ENCODE measurements at places on chromosomes 2 and 18.

DNA sequence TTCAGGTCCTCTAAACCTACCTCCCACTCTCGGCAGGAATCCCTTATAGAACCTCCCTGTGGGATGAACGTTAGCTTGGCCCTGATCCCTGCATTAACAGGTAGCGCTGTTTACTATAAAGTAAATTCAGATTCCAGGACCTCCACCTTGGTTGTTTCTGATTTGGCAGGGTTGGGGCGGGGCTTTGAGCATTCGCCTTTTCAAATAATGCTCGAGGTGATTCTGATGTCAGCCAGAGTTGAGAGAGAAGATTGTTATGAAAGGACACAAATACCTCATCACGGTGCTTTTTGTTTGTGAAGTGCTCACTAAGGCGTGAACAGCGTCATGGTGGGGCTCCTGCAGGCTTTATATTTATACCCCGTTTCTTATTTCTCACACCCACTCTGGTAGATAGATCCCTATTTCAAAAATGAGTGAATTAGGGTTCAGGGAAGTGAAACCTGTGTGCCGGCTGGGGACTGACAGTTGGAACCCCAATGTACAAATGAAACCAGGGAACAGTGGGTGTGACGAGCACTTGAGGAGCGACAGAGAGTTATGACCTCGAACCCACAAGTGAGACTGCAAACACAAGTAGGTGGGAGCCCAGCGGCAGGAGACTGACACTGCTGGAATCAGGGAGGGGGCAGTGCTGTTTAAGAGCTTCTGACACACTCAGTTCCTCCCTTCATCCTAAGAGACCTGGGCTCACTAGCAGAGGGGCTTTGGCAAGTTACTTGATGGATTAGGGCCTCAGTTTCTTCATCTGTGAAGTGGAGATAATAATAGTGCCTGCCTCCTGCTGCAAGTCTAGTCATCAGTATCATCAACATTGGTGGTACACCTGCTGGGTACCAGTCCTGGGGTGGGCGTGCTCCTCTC is 14.2 kb upstream of the CXCR4 start:
- no peak for DNase-seq

DNA sequence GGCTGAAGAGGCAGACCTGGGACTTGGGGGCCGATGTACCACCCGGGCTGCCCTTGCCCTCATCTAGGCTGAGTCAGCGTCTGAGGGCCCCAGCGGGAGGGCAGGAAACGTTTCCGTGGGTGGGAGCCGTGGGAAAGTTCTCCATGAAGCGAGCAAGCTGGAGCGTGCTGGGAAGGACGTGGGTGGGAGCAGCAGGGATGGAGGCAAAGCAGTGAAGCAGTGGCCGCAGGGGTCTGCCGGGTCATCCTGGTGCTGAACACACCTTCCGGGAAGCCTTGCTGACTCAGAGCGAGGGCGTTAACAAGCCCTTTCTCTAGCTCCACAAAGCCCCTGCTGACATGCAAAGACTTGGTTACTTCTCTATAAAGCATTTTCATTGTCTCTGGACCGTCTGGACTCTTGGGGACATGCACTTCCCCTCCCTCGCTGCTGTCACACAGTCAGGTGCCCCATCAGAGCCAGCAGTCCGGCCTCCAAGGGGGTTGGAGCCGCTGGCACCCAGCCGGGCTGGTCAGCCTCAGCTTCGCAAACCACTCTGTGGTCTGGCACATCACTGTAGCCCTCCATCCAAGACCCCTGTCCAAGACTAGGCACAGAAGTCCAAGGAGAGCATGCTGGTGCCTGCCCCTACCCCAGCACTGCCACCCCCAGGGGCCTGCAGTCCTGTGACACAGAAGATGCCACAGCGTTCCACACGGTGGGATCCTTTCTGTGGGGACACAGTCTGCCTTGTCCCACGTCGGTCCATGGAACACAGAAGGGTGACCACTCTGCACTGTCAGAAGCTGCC is 115.1 kb upstream of the GPC1 start:
- peak; percentile 61 for DNase-seq

DNA sequence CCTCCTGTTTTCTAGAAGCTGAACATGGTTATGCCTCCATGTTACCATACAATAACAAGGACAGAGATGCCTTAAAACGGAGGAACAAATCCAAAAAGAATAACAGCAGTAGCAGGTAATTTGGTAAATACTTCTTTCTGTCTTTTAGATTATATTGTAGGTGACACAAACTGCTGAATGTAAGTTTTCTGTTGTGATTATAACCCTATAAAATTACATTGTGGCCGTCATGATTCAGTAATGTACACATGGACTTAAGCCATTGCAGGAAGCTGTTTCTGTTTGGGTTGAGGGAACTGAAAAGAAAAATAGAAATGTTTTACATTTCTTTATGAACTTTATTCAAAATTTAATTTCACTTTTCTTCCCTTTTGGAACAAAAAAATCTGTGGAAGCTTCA is 1.2 kb downstream of the MXD1 start:
- DNase-seq: no peak

DNA sequence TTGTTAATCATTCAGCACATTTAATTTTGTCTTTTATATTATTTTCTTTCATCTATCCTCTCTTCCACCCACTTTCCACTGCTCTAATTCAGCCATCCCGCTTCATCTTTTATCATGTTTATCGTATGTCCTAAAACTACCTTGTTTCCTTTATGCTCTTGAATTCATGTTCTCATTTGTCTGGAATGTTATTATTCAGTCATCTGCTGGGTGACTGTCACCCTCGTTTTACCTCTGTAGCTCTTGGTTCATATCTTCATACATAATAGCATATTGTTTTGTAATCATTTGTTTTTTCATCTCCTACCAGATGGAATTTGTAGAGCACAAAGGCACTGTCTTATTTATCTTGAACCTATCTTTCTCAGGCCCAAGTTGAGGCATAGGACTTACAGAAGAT is 37.0 kb downstream of the SMCHD1 start:
- no peak for DNase-seq

- no peak for DNase-seq
These were observed 5.0 kb upstream of the TET3 start for GRCh38 chr2:73979686-73980085.

- DNase-seq: no peak
These were observed 248.8 kb downstream of the EIPR1 start for GRCh38 chr2:3128786-3129185.

DNA sequence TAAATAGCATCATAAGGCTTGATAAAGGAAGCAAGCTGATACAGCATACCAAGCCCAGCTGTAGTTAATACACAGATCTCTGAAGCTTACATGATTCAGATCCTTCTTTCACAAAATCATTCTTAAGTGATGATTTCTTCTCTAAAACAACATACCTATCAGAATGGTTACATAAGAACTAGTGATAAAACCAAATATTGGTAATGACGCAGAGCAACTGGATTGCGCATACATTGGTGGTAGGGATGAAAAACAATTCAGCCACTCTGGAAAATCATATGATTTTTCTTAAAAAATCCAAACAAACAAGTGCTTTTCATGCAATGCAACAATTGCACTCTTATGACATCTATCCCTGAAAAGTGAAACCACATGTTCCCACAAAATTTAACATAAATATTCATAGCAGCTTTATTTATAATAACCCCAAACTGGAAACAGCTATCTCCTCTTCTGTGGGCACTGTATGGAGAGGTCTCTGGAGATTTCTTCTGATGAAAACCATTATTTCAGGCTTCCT is 153.6 kb upstream of the DSEL start:
- DNase-seq: no peak

DNA sequence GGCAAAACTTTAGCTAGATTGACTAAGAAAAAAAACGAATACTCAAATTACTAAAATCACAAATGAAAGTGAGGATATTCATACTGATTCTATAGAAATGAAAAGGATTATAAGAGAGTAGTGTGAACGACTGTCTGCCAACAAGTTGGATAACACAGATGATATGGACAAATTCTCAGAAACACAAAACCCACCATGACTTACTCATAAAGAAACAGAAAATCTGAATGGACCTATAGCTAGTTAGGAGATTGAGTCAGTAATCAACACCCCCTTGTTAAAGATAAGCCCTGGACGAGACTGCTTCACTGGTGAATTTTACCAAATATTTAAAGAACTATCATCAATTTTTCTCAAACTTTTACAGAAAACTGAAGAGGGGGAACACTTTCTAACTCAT is 108.8 kb upstream of the TMEM200C start:
- DNase-seq: no peak

- DNase-seq: no peak
These were observed 205.9 kb downstream of the IKZF2 start for GRCh38 chr2:212945526-212945925.
